HEK293T (cell line): ENCODE measurements at places on chromosomes 4 and X.
A peak's percentile ranks its signal among the peaks of the same experiment; 100 is the strongest.

- DNase-seq = no peak
Observed at GRCh38 chrX:78063687-78064086, 40.4 kb upstream of the PGK1 start.

GRCh38 chrX:154696676-154697045 lies 43.3 kb upstream of the CTAG2 start:
- DNase-seq = no peak

DNA sequence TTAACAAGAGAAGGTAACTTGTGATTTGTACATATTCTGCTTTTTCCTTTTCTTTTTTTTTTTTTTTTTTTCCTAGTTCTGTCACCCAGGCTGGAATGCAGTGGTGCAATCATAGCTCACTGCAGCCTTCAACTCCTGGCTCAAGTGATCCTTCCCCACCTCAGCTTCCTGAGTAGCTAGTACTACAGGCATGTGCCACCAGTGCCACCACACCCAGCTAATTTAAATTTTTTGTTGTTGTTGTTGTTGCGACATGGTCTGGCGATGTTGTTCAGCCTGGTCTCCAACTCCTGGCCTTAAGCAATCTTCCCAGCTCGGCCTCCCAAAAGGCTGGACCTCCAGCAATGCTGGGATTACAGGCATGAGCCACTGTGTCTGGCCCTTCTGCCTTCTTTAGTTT lies 1.5 kb upstream of the TACR3 start:
- DNase-seq = no peak

- no peak for DNase-seq
Observed at GRCh38 chr4:11650801-11651596, 222.3 kb upstream of the HS3ST1 start.

- no peak for DNase-seq
Observed at GRCh38 chr4:85210353-85210752, 243.9 kb upstream of the WDFY3 start.

DNA sequence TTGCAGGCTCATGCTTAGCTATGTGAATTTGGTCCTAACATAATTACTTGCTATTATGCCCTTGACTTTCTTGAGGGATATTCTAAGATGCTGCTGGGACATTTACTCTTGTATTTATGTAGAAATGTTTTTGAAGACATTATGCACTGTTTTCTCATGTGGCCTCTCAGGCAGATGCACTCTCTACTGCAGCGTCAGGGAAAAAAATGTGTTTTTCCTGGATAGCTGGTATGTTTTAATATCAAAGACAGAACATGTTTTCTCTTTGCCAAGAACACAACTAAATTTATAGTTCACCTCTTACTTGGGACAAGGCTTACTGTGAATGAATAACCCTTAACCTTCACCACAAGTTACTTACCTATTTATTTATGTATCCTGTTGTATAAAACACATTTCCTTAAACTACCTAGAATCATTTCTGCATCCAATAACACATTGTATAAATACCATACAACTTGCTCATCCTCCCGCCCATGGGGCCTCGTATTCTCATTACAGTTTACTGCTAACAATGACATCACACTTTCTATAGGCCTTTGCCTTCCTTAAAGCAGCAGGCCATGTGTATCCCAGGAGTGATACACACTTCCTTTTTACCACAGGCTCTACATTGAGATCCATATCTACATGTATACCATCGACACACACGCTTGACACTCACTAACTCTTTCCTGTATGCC lies 178.7 kb downstream of the SLIT2 start:
- no peak for DNase-seq

DNA sequence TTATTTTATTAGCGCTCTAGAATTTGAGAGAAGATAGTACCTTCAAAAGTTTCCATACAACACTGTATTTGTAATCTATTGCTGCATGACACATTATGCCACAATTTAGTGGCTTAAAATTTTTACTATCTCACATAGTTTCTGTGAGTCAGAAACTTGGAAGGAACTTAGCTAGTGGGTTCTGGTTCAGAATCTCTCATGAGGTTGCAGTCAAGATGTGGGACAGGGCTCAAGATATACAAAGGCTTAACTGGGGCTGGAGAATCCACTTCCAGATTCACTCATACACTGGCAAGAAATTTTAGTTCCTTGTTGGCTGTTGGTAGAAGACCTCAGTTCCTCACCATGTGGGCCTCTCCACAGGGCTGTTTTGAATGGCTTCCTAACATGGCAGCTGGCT lies 11.5 kb upstream of the C4orf54 start:
- DNase-seq = no peak

DNA sequence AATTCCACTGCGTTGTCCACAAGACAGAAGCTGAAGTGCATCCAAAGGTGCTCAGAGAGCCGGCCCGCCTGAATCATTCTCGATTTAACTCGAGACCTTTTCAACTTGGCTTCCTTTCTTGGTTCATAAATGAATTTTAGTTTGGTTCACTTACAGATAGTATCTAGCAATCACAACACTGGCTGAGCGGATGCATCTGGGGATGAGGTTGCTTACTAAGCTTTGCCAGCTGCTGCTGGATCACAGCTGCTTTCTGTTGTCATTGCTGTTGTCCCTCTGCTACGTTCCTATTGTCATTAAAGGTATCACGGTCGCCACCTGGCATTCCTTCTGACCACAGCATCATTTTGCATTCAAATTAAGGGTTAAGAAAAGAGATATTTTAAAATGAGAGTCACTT lies 115.5 kb downstream of the NFKB1 start:
- DNase-seq = no peak

DNA sequence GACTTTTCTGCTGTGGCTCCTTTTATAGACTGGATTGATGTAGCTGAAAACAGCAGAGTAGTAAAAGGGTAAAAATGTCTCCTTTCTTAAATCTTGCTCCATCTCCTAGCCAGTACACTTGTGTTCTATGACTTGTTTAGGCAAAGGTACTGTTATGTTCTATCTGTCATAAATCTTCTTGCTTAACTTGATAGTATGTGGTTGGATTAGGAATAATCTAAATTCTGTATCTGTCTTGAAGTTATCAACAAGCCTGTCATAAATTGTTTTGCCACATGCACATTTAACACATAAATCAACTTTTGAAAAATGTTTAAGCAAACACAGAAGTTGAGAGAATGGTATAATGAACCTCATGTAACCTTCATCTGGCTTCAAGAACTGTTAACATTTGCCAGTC lies 157.0 kb downstream of the FRAS1 start:
- DNase-seq = no peak

- no peak for DNase-seq
Observed at GRCh38 chr4:148642907-148643306, 200.7 kb upstream of the NR3C2 start.

DNA sequence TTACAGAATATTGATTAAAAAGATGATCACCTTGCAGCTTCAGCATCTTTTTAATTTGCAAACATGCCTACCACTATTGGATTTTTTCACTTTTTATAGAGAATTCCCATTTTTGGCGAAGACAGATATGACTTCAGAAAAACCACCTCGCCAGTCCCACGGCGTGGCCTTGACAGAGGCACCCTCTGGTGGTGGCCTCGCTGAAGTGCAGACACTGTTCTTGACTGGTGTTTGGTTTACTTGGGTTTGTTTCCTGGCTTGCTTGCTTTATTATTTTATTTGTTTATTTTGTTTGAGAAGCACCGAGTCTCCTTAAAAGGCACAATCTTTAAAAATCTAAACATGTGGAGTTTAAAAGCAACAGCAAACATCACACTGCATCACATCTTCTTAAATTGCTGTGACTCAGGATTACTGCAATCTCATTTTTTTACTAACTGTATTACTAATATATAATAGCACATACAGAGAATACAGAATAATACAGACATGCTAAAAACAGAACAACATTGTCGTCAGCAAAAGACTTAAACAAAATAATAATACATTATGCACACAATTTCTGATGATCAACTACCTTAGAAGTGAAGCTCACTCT lies 13.1 kb upstream of the AMTN start:
- DNase-seq = peak; percentile 65

DNA sequence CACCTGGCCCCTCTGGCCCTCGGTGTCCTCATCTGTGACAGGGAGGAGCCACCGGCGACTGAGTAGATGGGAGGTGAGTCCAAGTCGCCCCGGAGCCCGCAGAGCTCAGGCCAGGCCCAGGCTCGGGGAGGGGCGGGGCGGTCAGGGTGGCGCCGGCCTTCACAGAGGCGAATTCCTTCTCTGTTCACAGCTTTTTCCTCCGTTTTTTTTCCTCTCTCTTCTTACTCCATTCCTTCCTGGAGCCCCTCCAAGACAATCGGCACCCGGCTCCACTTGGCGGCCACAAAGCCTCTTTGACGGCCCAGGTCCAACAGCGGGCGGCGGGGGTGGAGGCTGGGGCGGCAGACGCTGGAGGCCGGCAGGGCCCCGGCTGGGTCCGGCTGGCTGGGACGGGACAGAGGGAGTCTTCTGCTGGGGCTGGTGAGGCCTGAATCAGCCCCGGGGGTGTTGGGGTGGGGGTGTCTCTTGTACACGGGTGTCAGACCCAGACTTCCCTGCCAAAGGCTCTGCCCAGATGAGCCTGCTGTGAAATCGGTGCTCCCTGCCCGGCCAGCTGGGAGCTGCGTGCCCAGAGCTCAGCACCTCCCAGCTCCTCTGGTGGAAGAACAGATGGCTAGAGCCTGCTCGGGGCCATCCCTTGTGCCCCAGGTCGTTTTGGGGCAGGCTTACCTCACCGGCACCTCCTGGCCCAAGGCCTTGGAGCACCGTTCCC lies 22.6 kb downstream of the FGFRL1 start:
- DNase-seq = no peak

DNA sequence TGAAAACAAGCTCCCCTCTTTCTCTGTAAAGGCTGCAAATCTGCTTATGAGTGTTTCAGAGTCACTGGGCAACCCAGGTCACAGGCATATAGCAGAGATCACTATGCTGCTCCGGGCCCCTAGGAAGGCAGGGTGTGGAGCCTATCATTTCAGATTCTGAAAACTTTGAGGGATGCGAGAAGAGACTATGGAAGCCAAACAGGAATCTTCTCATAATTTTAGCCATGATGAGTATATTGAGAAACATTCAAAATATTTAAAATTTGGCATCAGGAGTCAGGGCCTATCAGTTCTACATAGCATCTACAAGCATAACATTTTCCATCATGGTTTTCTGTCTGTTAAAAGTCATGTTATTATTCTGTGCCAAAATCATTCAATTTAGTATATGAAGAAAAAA lies 61.7 kb upstream of the ATXN3L start:
- DNase-seq = no peak

DNA sequence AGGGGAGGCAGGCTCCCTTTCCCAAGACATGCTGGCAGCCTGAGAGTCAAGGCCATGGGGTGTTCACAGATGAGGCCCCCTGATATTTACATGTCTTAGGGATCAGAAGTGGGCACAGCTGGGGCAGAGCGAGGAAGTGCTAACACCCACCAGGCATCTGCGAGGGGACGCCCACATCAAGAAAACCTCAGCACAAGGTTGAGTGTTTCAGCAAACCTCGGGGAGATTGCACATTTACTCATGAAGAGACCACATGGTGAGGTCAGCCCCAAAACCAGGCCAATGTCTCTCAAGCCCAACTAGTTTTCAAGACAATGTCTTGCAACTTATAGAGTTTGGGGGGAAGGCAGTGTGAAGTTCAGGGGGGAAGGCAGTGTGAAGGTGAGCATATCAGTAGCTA lies 55.2 kb downstream of the CLNK start:
- no peak for DNase-seq

DNA sequence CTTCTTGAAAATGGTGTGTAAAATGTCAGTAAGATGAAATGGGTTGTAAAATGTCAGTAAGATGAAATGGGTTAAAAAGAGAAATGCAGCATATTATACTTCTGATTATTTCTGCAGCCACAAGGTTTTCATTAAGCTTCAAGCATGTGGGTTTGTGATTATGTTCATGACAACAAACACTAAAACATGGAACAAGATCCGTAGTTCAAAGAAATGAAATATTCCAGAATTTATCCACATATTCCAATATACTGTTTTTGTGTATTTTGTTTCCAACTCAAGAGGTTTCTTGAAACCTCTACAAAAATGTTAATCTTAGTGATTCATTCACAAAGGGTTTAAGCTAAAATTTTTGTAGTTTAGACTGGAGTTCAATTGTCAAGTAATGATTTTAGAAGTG lies 84.0 kb downstream of the ADAMTS3 start:
- no peak for DNase-seq

GRCh38 chr4:78612398-78613178 lies 61.0 kb downstream of the ANXA3 start:
- peak; percentile 14 for DNase-seq

DNA sequence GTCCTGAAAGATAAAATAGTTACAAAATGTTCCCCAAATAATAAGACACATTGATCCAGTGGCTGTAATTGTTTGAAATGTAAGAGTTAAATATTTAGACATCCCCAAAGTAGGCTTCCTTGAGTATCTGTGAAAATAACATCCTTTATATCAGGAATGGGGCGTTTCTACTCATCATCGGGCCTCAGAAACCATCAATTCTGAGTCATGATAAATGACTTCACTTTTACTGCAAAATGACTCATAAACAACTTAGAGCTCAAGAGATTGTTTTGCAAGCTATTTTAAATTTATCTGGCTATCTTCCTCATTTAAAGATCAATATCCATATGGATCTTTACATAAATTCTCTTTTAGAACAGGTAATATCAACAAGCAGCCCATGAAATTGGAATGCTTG lies 369.4 kb upstream of the CNKSR2 start:
- DNase-seq = no peak

GRCh38 chr4:97912156-97912555 lies 231.1 kb downstream of the STPG2 start:
- DNase-seq = no peak

- DNase-seq = no peak
Observed at GRCh38 chrX:105738162-105738561, 84.2 kb upstream of the NRK start.

DNA sequence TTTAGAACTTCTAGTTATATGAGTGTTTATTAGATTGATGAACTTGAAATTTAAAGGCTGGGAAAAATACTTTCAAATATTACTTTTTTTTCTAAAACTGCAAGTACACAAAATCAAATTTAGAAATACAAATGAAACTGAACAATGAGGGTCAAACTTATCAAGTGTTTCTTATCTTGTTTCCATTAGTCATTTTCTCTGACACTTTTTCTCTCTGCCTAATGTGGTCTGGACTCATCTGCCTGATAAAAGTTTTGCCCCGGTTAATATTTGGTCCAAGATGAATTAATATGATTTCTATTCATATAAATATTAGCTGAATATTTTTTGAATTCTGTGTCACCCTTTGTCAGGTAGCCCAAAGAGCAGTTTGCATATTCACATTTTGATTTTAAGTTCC lies 8.7 kb upstream of the HPGDS start:
- no peak for DNase-seq

DNA sequence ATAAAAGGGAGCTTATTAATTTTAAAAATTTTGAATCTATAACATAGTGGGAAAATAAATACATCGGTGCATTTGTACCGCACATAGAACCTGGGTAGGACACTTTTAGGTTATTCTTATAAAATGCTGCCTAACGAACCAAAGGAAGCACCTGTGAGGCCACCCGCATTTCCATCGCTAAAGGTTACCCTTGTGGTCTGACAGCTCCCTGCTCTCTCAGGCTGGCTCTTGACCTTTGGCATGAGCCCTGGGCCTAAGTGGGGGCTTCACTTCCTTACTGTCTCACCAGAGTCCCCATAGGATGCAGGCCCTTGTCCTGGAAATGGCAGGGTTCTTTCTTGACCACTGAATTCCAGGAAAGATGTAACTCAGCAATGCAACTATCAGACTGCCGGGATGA lies 46.0 kb downstream of the HADH start:
- DNase-seq = no peak

- no peak for DNase-seq
Observed at GRCh38 chr4:136939781-136940180, 592.5 kb downstream of the PCDH18 start.

GRCh38 chrX:10395179-10395578 lies 225.2 kb downstream of the MID1 start:
- DNase-seq = no peak
